Uterus (tissue), 4 donors: ENCODE measurements at places on chromosomes 7 and 10. TPM values are rescaled to one million over a fixed set of nuclear protein-coding genes. Genes with fewer than 3 reads are reported as not detected.

- DNase-seq: no peak
Measured at GRCh38 chr10:8151086-8151485, 96.6 kb downstream of the GATA3 start.

- no peak for DNase-seq
Measured at GRCh38 chr10:16909961-16910792, 93.0 kb upstream of the RSU1 start.

Gene MYPN
- not detected for total RNA-seq

Gene MMP21
- total RNA-seq: not detected

DNA sequence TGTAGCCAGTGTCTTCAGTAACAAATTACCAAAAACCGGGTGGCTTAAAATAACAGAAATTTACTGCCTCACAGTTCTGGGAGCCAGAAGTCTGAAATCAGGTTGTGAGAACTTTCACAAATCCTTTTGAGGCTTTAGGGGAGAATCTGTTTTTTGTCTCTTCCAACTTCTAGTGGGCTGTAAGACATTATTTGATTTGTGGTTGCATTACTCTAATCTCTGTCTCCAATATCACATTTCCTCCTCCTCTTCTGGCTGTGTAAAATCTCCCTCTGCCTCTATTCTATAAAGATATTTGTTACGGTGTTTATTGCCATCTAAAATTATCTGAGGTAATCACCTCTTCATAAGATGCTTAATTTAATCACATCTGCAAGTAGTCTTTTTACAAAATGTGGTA, 1039.6 kb upstream of the LRRN3 start:
- DNase-seq: no peak

Gene NFE2L3
- 4.1 TPM for total RNA-seq

DNA sequence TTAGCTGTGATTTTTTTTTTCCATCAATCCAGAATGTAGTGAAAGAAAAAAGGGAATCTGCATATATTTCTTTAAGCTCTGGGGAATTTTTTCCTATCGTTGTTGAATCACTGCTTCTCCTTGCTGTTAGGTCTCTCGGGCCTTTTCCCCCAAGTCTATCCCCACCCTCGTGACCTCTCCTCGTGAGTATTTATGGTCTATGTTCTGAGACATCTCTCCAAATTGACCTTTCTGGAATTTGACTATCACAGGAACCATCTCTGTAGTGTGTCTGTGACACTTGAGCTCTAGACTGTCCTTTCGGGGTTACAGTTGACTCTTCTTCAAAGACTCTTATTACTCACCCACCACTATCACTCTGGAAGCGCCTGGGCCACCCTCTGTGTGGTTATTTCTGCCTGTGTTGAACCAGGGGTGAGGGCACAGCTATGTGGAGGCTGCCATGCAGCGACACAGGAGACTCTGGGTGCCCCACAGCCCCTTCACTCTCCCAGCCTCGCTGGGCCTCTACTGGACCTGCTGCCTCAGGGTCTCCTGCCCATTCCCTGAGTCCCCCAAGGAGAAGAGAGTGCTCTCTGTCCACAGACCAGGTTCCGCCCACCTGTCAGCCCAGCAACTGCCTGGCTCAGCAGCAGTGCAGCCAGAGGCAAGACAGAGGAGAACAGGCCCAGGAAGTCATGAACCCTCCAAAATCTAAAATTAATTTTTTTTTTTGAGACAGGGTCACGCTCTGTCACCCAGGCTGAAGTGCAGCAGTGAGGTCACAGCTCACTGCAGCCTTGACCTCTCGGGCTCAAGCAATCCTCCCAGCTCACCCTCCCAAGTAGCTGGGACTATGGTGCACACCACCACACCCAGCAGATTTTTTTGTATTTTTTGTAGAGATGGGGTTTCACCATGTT, 45.7 kb upstream of the PTPRN2 start:
- no peak for DNase-seq

Gene UCMA
- total RNA-seq: not detected

Gene TMEM176B
- 34.1 TPM for total RNA-seq

Gene NUDT13
- 1.1 TPM for total RNA-seq

DNA sequence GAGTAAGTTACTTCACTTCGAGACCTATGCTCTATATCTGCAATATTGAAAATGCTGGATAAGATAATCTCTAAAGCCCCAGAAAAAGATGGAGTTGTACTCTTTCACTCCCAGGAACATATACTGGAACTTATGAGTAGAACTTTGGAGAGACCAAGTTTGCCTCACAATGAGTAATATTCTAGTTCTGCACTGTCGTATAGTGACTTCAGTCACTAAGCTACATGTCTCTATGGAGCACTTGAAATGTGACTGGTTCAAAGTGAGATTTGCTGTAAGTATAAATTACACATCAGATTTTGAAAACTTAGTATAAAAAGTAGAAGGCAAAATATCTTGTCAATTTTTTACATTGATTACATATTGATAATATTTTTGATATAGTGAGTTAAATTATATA, 116.4 kb downstream of the PTEN start:
- no peak for DNase-seq

GRCh38 chr10:102262744-102263370, 17.5 kb downstream of the GBF1 start:
- DNase-seq: no peak

DNA sequence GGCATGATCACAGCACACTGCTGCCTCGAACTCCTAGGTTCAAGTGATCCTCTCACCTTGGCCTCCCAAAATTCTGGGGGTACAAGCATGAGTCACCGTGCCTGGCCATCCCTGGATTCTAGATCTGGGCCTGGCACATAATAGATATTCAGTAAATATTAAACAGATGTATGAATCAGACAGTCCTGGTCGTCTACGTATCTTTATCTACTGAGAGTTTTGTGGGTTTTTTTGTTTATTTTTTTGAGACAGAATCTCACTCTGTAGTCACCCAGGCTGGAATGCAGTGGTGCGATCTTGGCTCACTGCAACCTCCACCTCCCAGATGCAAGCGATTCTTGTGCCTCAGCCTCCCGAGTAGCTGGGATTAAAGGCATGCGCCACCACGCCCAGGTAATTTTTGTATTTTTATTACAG, 24.3 kb upstream of the ITGB1 start:
- DNase-seq: no peak

DNA sequence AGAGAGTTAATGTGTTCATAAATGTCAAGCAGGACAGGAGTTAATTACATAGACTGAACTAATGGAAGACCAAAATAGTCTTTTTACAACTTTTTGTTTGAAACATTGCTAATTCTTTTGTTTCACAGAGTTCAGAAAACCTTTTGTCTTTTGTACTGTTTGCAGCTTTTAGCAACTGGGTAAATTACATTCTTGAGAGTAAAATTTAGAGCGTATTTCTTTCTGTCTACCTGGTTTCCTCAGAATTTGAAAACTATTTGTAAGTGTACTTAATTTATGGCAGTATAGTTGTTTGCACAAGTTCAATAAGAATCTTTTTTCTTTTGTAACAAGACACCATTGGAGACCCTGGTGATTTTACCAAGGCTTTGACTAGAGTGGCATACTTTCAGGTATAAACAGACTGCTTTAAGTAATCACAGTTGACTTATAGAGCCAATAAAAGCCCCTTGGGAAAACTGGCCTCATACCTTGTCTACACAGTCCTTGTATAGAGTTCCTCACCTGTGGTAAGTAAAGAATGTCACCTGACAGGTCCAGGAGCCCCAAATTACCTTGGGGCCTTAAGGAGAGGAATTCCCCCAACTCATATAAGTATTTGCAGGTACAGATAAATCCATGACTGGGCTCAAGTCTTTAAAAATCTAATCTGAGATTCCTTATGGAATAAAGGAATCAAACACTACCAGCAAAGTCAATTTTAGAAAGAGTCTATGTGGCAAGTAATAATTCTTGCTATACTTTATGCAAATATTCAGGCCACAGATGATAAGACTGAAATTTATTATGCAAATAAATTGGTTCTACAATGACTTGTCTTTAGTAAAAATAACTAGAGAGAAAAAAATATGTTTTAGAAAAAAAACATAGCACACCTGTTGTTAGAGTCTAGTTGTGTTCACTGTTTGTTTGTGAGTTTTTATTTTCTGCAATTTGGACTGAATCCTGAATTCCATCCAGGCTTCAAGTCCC, 23.6 kb upstream of the CREB3L2 start:
- DNase-seq: no peak

DNA sequence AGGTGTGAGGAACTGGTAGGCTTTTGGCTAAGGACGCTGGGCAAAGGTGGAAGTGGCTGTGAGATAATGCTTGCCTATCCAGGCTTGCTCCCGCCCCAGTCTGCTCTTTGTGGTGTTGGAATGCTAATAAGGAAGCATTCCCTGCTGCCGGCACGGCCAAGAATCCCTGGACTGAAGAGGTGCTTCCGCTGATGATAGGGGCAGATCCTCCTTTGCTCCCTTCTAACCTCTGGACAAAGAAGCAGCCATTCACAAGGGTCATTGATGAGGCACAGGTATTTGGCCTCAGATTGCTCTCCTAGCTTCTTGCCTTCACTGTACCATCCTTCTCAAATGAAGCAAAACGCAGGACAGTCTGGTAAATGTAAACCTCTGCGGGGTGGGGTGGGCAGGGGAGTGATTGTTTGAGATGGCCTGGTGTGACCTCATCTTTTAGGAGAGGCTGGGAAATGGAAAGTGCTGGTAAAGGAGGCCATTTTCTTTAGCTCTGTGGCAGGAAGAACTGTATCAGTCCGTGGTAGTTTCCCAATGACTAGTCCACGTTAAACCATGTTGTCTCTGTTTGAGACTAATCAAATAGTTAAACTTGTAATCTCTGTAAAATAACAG, 1.7 kb downstream of the PGAM1 start:
- no peak for DNase-seq

- DNase-seq: no peak
Measured at GRCh38 chr7:158261362-158262235, 326.0 kb downstream of the PTPRN2 start.

- no peak for DNase-seq
Measured at GRCh38 chr10:6995341-6995740, 415.3 kb upstream of the PRKCQ start.

- no peak for DNase-seq
Measured at GRCh38 chr10:77392851-77393250, 244.8 kb downstream of the KCNMA1 start.

Gene KLF14
- 0.27 TPM for total RNA-seq

- DNase-seq: no peak
Measured at GRCh38 chr7:151539088-151539671, 19.5 kb upstream of the RHEB start.

Gene NEBL
- total RNA-seq: 0.26 TPM

DNA sequence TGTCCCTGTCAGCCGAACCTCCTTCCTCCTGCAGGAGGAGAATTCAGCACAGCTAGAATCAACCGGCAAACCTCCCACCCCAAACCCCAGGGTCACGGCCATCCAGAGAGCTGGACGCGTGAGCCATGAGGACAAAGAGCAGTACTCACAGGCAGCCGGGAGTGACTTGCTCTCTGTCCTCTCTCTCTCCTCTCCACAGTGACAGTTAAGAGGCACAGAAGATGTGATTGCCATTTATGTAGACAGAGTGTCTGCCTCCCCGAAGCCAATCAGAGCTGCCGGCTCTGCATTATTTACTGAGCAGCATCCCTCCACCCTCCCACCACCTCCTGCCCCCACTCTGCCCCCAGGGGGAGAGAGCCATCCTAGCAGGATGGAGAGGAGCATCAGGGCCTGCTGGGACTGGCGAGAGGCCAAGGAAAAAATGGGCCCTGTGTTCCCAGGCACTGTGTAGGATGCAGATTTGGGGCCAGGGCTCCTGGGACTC, 4.3 kb downstream of the DDC start:
- DNase-seq: no peak
